ENCODE measurements at places on chromosomes 13 and 19.

GRCh38 chr19:38862321-38863059 lies 12.7 kb upstream of the HNRNPL start:
- no peak for DNase-seq

- no peak for DNase-seq
Observed at GRCh38 chr19:41646589-41647204, 19.8 kb upstream of the CEACAM4 start.

GRCh38 chr13:97505017-97505416 lies 71.0 kb downstream of the RAP2A start:
- DNase-seq = no peak

DNA sequence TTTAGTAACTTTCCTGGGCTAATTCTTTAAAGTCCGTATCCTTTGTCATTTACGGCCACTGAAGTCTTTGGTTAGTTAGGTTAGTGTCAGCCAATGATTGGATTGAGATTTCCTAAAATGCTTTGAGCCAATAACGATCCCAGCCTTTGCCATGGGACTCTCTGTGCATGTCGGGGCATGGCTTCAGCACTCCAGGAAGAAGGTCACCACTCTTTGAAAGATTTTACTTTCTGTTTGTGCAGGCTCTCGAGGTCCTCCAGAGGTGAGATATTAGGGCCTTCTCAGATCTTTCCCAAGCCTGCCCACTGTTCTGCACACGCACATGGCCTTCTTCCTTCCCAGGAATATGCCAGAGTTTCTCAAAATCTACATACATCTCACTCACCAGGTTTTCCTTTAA lies 153.7 kb upstream of the ARGLU1 start:
- DNase-seq = no peak

- peak; percentile 100 for DNase-seq
Observed at GRCh38 chr19:44845612-44846454, at the start of gene NECTIN2. TSS of gene NECTIN2 (plus strand) at chr19:44846297. CDS start at chr19:44846526, 229 bp downstream.

DNA sequence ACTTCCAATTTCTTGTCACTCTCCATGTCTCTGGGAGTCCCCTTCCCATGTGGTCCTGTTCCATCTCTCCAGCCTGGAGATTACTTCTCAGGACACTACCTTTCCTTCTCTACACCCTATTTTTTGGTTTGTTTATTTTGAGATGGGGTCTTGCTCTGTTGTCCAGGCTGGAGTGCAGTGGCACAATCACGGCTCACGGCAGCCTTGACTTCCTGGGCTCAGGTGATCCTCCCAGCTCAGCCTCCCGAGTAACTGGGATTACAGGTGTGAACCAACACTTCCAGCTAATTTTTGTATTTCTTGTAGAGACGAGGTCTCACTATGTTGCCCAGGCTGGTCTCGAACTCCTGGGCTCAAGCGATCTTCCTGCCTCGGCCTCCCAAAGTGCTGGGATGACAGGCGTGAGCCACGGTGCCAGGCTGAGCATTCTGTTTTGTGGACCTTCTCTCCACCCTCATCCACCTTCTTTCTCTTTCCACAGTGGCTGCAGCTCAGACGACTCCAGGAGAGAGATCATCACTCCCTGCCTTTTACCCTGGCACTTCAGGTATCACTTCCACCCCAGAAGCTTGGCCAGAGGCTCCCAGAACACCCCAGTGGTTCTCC lies 644 bp downstream of the HCST start:
- DNase-seq = no peak

- no peak for DNase-seq
Observed at GRCh38 chr19:15432018-15432494, 13.3 kb upstream of the AKAP8L start.

DNA sequence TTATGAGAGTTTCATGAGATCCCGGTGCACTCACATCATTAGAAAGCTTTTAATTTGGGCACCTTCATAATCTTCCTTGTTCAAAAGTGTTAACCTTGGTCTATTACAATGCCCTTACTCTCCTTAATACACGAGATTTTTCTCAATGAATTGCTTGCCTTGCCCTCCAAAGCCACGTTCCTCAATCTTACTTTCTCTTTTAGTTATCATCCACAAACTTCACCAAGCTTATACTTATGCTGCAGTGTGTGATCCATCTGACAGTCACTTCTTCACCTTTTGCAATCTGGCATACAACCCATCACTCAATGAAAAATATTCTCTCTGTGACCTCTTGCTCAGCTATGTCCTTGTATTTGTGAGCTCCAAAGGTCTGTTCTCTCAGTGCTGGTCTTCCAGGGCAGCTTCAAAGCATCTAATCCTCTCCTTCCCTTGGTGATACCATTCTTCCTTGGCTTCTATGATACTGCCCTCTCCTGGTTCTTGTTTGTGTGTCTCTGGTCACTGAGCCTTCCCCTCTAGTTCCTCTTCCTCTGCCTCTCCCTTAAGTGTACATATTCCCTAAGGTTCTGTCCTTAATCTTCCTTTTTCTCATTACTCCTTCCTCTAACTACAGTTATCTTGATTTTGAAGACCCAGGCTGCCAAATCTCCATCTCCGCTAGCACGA lies 202.2 kb upstream of the STARD13 start:
- no peak for DNase-seq
